SIG-M5 (cell line): ENCODE measurements at places on chromosomes 12 and 14.

GRCh38 chr14:99073431-99073830, 198.6 kb downstream of the BCL11B start:
- DNase-seq, result no peak

DNA sequence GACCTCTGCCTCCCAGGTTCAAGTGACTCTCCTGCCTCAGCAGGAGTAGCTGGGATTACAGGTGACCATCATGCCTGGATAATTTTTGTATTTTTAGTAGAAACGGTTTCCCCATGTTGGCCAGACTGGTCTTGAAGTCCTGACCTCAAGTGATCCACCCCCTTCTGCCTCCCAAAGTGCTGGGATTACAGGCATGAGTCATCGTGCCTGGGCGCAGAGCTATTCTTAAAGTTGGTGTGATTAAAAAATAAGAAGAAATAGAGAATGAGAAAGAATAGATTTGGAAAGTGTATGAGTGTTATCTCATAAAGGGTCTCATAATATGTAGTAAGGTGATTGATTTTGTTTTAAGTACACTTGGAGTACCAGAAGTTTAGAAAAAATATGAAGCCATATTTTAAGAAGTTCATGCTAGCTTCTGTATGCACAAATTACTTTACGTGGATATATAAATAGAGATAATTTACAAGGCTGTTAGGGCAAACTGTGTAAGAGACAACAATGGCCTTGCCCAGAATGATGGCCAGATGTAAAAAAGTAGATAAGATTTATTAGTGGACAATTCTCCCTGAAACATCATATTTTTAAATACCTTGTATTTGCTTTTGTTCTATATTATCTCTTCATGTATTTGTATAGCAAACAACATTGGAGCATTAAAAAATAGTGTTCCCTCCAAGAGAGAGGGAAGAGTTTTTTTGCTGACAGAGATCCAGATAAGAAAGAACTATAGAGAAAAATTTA, 1108.5 kb downstream of the SLC16A7 start:
- no peak for DNase-seq

GRCh38 chr14:48582938-48583337, 907.5 kb upstream of the MDGA2 start:
- DNase-seq, result no peak

DNA sequence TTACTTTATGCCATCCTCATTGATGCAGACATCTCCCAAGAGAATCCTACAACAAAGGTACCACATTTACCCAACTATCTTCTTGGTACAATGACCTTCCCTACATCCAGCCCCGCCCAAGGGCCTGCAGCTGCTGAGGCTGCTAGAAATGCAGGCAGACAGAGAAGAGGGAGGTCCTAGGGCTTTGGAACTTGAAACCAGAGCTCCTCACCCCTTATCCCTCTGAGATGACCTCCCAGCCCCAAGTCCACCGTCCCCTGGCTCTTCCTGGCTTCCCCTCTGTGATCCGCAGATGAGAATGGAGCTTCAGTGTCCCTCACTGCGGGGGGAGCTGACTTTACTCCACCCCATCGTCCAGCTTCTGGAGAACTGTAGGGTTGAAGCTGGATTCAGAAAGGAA, 1.6 kb upstream of the TNFRSF1A start:
- no peak for DNase-seq

DNA sequence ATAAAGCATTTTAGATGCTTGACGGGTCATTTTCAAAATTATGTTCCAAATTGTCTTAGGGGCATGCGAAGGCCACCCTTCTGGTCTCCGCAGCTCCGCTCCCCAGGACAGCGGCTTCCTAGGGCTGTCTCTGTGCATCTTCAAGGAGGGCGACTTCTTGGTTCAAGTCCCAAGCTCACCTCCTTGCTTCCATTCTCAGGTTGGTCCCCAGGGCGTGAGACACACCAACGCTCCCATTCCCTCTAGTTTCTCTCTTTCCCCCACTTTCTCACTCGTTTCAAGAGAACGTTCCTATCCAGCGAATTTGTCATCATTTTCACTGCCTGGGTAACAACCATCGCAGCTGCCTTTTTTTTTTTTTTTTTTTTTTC, 109.4 kb upstream of the CCND2 start:
- DNase-seq, result no peak

DNA sequence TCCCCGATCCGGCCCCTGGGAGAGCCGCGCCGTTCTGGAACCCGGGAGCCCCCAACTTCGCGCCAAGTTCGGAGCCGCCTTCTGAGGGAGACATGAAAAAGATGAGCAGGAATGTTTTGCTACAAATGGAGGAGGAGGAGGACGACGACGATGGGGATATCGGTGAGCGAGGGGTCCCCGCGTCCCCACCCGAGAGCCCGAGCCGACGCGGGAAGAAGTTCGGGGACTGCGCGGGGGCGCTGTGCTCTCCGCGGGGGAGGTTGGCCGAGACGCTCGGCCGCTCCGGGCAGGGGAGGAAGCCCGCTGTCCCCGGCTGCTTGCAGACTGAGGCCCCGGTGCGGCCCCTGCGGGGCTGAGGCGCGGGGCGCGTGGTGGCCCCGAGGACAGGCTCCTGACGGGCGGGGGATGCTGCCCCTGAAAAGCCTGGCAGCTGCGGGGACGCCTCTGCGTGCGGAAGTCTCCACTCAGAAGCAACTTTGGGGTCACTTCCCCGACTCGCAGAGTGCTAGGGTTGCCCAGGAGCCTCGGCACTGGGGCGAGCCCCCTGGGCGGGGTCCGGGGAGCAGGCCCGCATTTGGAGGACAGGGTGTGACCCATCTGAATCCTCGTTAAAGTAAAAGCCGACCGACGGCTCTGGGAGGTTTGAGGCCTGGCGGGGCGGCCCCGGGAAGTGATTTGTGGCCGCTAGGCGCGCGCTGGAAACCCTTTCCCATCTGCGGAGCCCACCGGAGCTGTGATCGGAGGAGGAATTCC, 511 bp downstream of the ANO6 start:
- no peak for DNase-seq

DNA sequence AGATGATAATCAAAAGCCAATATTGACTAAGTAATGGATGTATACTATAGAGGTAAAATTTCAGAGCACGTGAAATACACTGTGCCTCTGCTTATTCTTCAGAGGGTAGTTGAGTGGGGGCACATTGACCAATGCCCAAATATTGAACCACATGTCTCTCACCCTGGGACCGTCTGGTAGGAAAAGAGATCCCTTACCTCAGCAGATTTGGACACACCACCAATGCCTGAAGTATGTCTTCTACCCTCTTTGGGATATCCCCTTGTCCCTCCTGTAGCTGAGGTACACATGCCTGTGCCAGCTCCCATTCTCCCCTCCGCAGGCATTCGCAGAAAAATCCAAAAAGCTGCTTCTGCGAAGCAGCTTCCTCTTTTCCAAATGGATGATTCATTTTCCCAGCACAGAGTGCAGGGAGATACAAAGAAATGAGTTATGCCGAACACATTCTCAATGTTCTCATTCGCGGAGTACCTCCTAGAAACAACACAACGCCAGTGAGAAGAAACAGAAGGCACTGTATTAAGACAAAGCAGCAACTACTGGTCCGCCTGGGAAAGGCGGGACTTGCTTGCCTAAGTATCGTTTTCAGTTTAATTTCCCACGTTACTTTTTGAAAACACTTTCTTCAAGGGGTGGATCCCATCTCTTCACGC, 691 bp downstream of the ZFYVE26 start:
- DNase-seq, result no peak

DNA sequence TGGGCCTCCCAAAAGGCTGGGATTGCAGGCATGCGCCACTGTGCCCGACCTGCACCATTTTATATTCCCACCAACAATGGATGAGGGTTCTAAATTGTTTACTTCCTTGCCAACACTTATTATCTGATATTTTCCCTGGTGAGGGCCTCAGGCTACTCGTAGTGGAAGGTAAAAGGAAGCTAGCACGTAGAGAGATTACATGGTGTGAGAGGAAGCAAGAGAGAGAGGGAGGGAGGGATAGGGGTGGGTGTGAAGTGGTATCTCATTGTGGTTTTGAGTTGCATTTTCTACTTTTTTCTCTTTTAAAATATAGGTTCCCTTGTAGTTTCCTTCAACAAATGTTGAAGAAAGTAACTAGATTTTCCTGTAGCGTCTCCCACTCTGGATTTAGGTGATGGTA, 30.9 kb downstream of the MYO1H start:
- DNase-seq, result no peak

- DNase-seq, result no peak
Measured at GRCh38 chr12:54037360-54038283, 4.8 kb downstream of the HOXC5 start.

- DNase-seq, result no peak
Measured at GRCh38 chr14:69039288-69039628, 60.2 kb upstream of the ACTN1 start.

- no peak for DNase-seq
Measured at GRCh38 chr12:13099844-13100604, 3.4 kb downstream of the GSG1 start.

GRCh38 chr14:66359500-66359899, 126.7 kb upstream of the CCDC196 start:
- no peak for DNase-seq

DNA sequence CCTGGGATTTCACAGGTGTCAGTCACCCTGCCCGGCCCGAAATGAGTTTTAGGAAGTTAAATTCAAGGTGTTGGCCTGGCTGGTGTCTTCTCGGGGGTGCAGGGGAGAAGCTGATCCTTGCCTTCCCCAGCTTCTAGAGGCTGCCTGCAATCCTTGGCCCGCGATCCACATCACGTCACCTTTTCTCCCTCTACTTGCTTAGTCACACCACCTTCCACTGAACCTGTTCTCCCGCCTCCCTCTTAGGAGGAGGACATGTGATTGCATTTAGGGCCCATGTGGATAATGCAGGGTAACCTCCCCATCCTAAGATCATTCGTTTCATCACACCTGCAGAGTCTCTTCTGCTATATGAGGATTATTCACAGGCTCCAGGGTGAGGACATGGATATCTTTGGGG, 25.4 kb upstream of the ATXN2 start:
- no peak for DNase-seq

- no peak for DNase-seq
Measured at GRCh38 chr12:40226705-40227104, 1.9 kb downstream of the LRRK2 start.

DNA sequence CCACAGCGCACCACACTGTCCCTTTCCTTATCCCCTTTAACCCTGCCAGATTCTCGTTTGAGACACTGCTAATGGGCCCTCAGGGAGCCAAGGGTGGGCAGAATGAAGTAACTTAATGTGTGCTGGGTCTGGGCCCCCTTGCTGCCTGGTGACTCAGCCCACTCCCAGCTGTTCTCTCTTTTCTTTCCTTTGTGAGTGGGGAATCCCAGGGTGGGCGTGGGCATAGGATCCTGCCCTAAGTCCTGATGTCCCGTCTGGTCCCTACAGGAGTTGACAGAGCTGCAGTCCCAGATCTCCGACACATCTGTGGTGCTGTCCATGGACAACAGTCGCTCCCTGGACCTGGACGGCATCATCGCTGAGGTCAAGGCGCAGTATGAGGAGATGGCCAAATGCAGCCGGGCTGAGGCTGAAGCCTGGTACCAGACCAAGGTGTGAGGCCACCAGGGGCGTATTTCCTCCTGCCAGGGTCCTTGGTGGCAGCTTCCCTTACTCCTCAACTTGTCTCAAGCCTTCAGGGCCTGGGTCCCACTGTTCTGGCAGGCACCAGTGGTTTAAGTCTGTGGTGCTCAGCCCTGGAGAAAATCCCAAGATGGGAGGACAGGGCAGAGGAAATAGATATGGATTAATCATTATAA, 8.3 kb downstream of the KRT7 start:
- DNase-seq, result no peak

- DNase-seq, result no peak
Measured at GRCh38 chr12:49963976-49964815, 2.5 kb downstream of the AQP5 start.
